ENCODE measurements at places on chromosomes 1 and 21.

DNA sequence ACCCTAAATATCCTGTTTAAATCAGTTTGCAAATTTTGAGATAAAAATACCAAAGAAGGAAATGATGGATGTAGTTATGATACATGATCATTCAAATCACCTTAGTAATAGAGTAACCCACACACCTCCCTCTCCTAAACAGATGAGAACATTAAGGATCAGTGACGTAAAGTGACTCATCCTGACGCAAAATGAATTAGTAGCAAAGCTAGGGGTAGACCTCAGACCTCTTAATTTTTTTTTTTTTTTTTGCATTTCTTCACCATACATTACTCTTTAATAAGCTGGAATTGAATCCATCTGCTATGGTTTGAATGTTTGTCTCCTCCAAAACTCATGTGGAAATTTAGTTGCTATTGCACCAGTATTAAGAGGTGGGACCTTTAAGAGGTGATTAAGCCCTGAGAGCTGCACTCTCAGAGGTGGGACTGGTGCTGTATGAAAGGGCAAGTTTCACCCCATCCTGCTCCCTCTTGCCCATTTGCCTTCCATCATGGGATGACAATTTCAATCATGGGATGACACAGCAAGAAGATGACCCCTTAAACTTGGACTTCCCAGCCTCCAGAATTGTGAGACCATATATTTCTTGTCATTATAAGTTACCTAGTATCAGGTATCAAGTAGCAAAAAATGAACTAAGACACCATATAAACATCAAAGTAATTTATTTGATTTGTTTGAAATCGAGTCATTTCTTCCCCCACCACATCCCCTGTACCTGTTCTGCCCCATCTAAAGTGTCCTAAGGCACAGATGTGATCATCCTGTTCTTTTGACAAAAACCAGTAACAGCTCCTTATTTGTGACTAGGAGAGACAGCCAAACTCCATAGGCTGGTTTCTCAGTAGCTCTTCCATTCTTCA, 114.6 kb upstream of the DUSP10 start:
- DNase-seq = peak; percentile 51

GRCh38 chr1:65404941-65405340, 15.5 kb upstream of the LEPR start:
- no peak for DNase-seq

- DNase-seq = no peak
These were observed 174.2 kb downstream of the TNR start for GRCh38 chr1:175569117-175569743.

- DNase-seq = no peak
These were observed 23.5 kb downstream of the UBE2T start for GRCh38 chr1:202317941-202318925.

- no peak for DNase-seq
These were observed 12.2 kb downstream of the ZNF697 start for GRCh38 chr1:119635811-119636390.

- DNase-seq = no peak
These were observed 99.6 kb upstream of the SAMSN1 start for GRCh38 chr21:14645702-14646101.

- no peak for DNase-seq
These were observed 14.9 kb upstream of the RAB42 start for GRCh38 chr1:28577052-28577678.

DNA sequence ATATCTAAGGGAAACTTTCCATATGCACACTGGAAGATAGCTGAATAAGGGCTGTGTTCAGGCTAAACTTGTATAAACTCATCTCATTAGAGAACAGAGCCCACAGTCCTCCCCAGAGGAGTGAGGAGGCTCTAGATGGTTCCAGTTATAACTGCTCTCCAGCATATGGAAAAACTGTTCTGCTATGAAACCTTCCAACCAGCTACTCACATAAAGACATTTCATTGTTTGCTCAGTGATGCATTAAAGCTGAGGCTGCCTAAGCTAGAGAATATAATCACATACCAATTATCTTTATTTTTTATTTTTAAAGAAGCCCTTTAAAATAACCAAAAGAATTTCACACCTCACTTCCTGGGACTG, 13.3 kb downstream of the AHCYL1 start:
- DNase-seq = no peak

DNA sequence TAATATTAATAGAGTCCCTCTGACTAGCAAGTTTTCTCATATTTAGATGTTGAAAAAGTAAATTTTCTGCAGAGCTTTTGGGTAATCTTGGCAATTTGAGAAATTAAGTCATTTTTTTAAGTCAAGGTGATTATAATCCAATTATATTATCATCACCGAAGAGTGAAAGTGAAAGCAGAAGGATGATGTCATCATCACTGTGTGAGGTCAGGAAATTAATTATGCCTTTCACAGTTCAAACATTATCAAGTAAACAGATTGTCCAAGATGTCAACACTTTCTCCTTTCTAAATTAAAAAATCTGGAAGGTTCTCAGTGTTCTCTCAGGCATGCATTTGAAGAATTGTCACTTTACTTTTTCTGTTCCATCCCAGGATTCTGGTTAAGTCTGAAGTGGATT, 296.0 kb downstream of the TBX15 start:
- DNase-seq = no peak

GRCh38 chr1:91515994-91516393, 15.3 kb downstream of the CDC7 start:
- DNase-seq = no peak

- DNase-seq = peak; percentile 30
These were observed 262.0 kb downstream of the TNR start for GRCh38 chr1:175481126-175482070.

GRCh38 chr21:41894922-41895557, 15.9 kb upstream of the PRDM15 start:
- peak; percentile 86 for DNase-seq

GRCh38 chr1:64920941-64921589, 45.3 kb downstream of the JAK1 start:
- DNase-seq = peak; percentile 93

- peak; percentile 73 for DNase-seq
These were observed 21.7 kb upstream of the TUT4 start for GRCh38 chr1:52574594-52574993.

DNA sequence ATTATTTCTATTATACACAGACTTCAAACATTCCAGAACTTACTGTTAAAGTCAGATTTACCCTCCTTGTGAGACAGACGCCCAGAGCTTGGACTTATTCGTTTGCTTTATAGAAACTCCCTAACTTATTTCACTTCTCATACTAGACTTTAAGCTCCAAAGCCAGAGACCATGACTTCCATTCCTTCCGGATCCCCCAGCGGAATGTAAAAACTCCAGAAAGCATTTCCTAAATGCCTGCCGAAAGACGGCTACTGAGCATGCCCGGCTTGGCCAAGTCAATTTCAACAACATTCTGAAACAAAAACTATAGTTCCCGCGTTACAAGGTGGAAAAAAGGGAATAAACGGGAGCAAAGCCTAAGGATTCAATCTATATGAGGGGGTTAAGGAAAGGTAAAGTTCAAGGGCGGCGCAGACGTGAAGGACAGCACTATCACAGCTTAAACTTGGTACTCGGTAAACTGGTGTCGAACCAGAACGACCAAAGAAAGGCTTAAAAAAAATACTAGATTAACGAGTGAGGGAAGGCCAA, 1.1 kb downstream of the USP48 start:
- peak; percentile 66 for DNase-seq

GRCh38 chr1:50084389-50084788, 24.3 kb upstream of the ELAVL4 start:
- no peak for DNase-seq

All from fibroblast of skin of back (primary cell).